ENCODE measurements at places on chromosomes 7 and 10. TPM values are rescaled to one million over a fixed set of nuclear protein-coding genes. Genes with fewer than 3 reads are reported as not detected.

The ASIC3 gene
- polyA plus RNA-seq: 1.1 TPM

The CTAGE4 gene
- polyA plus RNA-seq: 3.2 TPM

The EZH2 gene
- 11.0 TPM for polyA plus RNA-seq

The MOGAT3 gene
- not detected for polyA plus RNA-seq

The ZNF804B gene
- polyA plus RNA-seq: not detected

The TUBAL3 gene
- polyA plus RNA-seq: 0.20 TPM

The ADIRF gene
- polyA plus RNA-seq: 437 TPM

The PON1 gene
- not detected for polyA plus RNA-seq

The TRIM73 gene
- 2.9 TPM for polyA plus RNA-seq

The CAV1 gene
- polyA plus RNA-seq: 57.9 TPM

The SLC26A4 gene
- 0.06 TPM for polyA plus RNA-seq

The ZNF92 gene
- 3.3 TPM for polyA plus RNA-seq

The ELN gene
- polyA plus RNA-seq: 25.7 TPM

The GBX1 gene
- polyA plus RNA-seq: not detected

The ENO4 gene
- 0.04 TPM for polyA plus RNA-seq

The NEUROG3 gene
- not detected for polyA plus RNA-seq

The CLEC2L gene
- 0.04 TPM for polyA plus RNA-seq

Measured in esophagus (tissue), 2 donors.